Activated T-cell treated with anti-CD3 and anti-CD28 coated beads, Interleukin-2, amount 50 U/mL, for 72 hours (primary cell): ENCODE measurements at places on chromosomes 7 and 10. TPM values are rescaled to one million over a fixed set of nuclear protein-coding genes. Genes with fewer than 3 reads are reported as not detected.

Gene TMEM213
- not detected for total RNA-seq

Gene PNLIPRP2
- not detected for total RNA-seq

Gene FAM149B1
- total RNA-seq: 13.9 TPM

Gene GATA3
- total RNA-seq: 40.4 TPM

Gene CTAGE6
- 2.8 TPM for total RNA-seq

Gene TMEM26
- not detected for total RNA-seq

Gene NPFFR1
- total RNA-seq: not detected

Gene VAX1
- total RNA-seq: not detected

Gene HABP2
- not detected for total RNA-seq

Gene NEUROD6
- total RNA-seq: not detected

Gene GPR15LG
- not detected for total RNA-seq

Gene CCDC172
- total RNA-seq: not detected

Gene PPP2R2D
- total RNA-seq: 40.7 TPM

Gene GDF10
- total RNA-seq: 0.19 TPM

Gene SSC4D
- 1.0 TPM for total RNA-seq

Gene UCMA
- not detected for total RNA-seq

Gene ADGRA1
- total RNA-seq: not detected

Gene PHKG1
- total RNA-seq: 2.6 TPM

Gene C7orf25
- 3.5 TPM for total RNA-seq

Gene UTF1
- total RNA-seq: not detected

Gene NUTM2D
- 1.5 TPM for total RNA-seq

Gene SLC39A12
- not detected for total RNA-seq

Gene FKBP9
- total RNA-seq: 0.84 TPM

Gene TMEM178B
- total RNA-seq: 1.0 TPM

Gene SLC13A1
- not detected for total RNA-seq

Gene PRRT4
- total RNA-seq: 0.70 TPM

Gene FAS
- 138 TPM for total RNA-seq

Gene TWNK
- 12.0 TPM for total RNA-seq

Gene ZNF804B
- not detected for total RNA-seq

Gene USP54
- 2.4 TPM for total RNA-seq

Gene TRIL
- not detected for total RNA-seq

Gene DNAH11
- 0.70 TPM for total RNA-seq

Gene CALCR
- total RNA-seq: not detected

Gene HTR5A
- total RNA-seq: not detected

Gene PCLO
- total RNA-seq: 0.02 TPM

Gene SCRN1
- 14.0 TPM for total RNA-seq

Gene LIPF
- not detected for total RNA-seq

Gene PIP
- total RNA-seq: not detected

Gene CTAGE15
- total RNA-seq: 0.58 TPM

Gene SEMA3E
- not detected for total RNA-seq

Gene ASB13
- 7.8 TPM for total RNA-seq

Gene LRRC18
- total RNA-seq: not detected

Gene ELMO1
- total RNA-seq: 97.2 TPM

Gene SNX10
- total RNA-seq: 41.8 TPM

Gene NME8
- not detected for total RNA-seq

Gene WDR86
- total RNA-seq: 1.0 TPM

Gene TMEM184A
- 0.10 TPM for total RNA-seq

Gene EN2
- total RNA-seq: not detected

Gene SYT15
- total RNA-seq: not detected

Gene GRID2IP
- total RNA-seq: 0.28 TPM

Gene FAM180A
- total RNA-seq: not detected

Gene SORCS3
- total RNA-seq: not detected

Gene GPR26
- total RNA-seq: not detected

Gene ZNF777
- total RNA-seq: 19.0 TPM

Gene SPDYE1
- total RNA-seq: not detected
